ENCODE measurements at places on chromosomes 6 and 20.

- no peak for DNase-seq
Measured at GRCh38 chr6:118147511-118147910, 240.4 kb downstream of the SLC35F1 start.

- no peak for DNase-seq
Measured at GRCh38 chr6:42996513-42996912, 12.1 kb downstream of the PPP2R5D start.

- DNase-seq, result no peak
Measured at GRCh38 chr6:4888841-4889240, 112.6 kb downstream of the CDYL start.

- DNase-seq, result no peak
Measured at GRCh38 chr20:17616480-17617211, 46.8 kb downstream of the DSTN start.
